Calu3 (cell line): ENCODE measurements at places on chromosomes 7 and 10. TPM values are rescaled to one million over a fixed set of nuclear protein-coding genes. Genes with fewer than 3 reads are reported as not detected.

Gene AUTS2
- not detected in 2 replicates for total RNA-seq

Gene SMKR1
- total RNA-seq = 0.49 TPM in 1 of 2 replicates, not detected in the other

Gene OIT3
- total RNA-seq = 1.4 and 1.9 TPM in 2 replicates

- peaks cover 7% of the 10 kb centered on the region for H3K4me1 ChIP-seq
- DNase-seq = no peak
- H3K36me3 ChIP-seq = no peaks in the 10 kb centered on the region
- no peak overlapping the region for H3K27ac ChIP-seq
- H3K27me3 ChIP-seq = no peaks in the 10 kb centered on the region
Measured at GRCh38 chr10:119241066-119241465, 33.7 kb downstream of the GRK5 start.

GRCh38 chr10:117339578-117339977 is 35.7 kb downstream of the PDZD8 start:
- no peaks in the 10 kb centered on the region for H3K27me3 ChIP-seq
- H3K4me3 ChIP-seq = no peak overlapping the region
- H3K36me3 ChIP-seq = peaks cover 5% of the 10 kb centered on the region
- peaks cover 45% of the 10 kb centered on the region for H3K4me1 ChIP-seq

GRCh38 chr7:19296617-19297016 is 151.4 kb upstream of the FERD3L start:
- no peaks in the 10 kb centered on the region for H3K4me1 ChIP-seq
- DNase-seq = no peak
- no peak overlapping the region for H3K27ac ChIP-seq
- no peaks in the 10 kb centered on the region for H3K36me3 ChIP-seq

DNA sequence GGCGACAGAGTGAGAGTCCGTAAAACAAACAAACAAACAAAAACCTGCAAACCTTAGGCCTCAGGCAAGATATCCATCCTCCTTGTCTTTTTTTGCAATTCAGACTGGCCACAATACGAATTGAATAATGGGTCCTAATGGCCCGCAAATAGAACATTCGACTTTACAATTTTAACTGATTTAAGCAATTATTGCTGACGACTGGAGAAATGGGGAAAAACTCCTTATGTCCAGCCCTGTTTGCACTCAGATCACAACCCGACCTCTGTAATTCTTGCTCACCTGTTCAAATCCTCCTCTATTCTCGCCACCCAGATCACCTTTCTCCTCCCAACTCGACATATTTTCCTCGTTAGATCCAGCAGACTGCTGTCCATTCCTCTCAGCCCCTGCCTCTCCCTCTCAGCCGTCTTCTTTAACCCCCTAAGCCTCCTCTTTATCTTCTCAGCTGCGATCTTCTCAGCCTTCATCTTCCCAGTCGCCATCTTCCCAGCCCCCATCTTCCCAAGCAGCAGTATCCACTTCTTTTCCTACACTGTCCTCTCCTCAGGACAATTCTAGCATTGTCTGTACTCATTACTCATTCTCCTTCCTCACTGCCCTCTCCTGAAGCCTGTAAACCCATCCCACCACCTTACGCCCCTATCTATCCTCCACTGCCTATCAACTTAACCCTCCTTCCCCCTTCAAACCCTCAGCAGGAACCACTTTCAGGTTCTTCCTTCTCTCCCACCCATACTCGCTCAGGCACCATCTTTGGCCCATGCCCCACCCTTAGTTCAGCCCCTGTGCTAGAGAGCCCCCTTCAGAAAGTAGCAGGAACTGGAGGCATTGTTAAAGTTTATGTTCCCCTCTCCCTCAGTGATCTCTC is 61.8 kb downstream of the LRRC17 start:
- peaks cover 9% of the 10 kb centered on the region for H3K4me1 ChIP-seq
- no peak overlapping the region for H3K27ac ChIP-seq
- H3K36me3 ChIP-seq = peaks cover 7% of the 10 kb centered on the region
- H3K4me3 ChIP-seq = no peak overlapping the region
- no peaks in the 10 kb centered on the region for H3K27me3 ChIP-seq

- H3K36me3 ChIP-seq = no peaks in the 10 kb centered on the region
- H3K27ac ChIP-seq = no peak overlapping the region
- peak; percentile 84 for DNase-seq
- no peak overlapping the region for H3K4me3 ChIP-seq
- H3K27me3 ChIP-seq = peaks cover 53% of the 10 kb centered on the region
Measured at GRCh38 chr10:101095550-101096213, 33.9 kb downstream of the KAZALD1 start.

DNA sequence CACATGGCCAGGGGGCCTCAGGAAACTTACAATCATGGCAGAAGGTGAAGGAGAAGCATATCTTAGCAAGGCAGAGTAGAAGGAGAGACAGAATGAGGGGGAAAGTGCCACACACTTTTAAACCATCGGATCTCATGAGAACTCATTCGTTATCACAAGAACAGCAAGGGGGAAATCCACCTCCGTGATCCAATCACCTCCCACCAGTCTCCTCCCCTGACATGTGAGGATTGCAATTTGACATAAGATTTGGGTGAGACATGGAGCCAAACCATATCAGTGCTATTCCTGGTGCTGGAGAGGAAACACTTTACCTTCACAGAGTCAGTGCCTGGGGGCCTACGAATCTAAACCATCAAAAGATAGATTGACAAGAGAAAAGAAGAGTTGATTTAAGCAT is 61.8 kb downstream of the LGI1 start:
- no peak for DNase-seq
- peaks cover 3% of the 10 kb centered on the region for H3K36me3 ChIP-seq
- peaks cover 66% of the 10 kb centered on the region for H3K27me3 ChIP-seq
- H3K27ac ChIP-seq = no peak overlapping the region
- peaks cover 13% of the 10 kb centered on the region for H3K4me1 ChIP-seq

GRCh38 chr10:128274938-128275337 is 148.7 kb upstream of the MKI67 start:
- H3K4me3 ChIP-seq = no peak overlapping the region
- peaks cover 19% of the 10 kb centered on the region for H3K27me3 ChIP-seq
- no peak overlapping the region for H3K27ac ChIP-seq
- H3K36me3 ChIP-seq = no peaks in the 10 kb centered on the region
- DNase-seq = no peak

DNA sequence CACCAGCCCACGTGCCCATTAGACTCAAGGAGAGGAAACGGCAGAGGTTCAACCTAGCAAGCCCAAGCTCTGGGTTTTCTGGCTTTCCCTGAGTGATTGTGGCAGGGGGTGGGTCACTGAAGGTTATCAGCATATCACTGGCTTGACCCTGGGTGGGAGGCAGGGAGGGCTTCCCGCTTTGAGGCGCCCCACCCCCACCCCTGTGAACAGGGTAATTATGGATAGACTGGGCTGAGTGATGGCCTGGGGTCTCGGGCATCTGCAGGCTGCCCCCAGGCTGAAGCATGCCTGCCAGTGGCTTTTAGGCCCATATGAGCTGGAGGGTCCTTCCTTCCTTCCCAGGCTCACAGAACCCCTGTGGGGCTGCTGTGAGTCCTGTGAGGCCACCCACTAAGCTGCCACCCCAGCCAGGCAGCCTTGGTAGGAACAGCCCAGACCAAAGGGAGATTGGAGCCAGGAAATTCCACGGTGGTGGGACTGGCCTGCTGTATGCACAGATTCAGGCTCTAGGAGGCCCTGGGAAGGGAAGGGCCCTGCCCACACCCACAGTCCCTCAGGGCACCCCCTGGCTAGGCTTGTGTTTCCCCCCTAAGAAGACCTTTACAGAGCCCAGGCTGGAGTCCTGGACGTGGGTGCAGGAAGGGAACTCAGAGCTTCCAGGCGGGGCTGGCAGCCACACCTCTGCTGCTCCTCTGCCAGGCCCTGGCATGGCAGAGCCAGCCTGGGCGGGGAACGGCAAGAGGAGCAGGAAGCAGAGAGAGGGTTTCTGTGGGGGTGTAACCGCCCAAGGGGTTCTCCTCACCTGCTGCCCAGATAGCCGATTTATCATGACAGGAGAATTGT is 33.1 kb downstream of the GPRIN2 start:
- H3K27me3 ChIP-seq = no peaks in the 10 kb centered on the region
- no peaks in the 10 kb centered on the region for H3K4me1 ChIP-seq
- no peaks in the 10 kb centered on the region for H3K36me3 ChIP-seq

DNA sequence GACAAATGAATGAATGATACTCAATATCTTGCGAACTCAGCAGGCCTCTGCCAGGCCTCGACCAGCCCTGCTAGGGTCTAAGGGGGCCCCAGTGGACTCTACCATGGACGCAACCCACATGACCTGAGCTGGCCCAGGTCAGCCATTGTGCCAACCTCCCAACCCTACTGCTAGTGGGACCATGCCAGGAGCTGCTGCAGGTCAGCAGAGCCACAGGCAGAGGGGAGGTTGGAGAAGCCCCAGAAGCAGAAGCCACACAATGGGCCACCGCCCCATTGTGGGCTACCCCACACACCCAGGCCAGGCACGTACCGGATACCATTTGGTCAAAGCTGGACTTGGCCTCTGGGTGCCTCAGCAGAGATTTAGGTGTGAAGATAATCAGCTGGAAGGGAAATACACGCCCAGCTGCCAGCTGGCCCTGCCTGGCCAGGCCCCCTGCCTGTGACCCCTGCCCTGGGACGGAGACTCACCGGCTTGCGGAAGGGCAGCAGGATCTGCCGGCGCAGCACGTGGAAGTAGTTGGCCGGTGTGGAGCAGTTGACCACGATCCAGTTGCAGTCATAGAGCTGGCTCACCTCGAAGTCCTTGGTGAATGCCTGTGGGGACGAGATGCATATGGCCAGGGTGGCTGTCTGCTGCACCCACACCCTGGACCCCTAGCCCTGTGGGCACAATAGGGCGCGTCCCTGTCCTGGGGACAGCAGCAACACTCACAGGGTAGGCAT is 24.5 kb downstream of the OGDHL start:
- no peak overlapping the region for H3K27ac ChIP-seq
- H3K4me1 ChIP-seq = no peaks in the 10 kb centered on the region
- H3K27me3 ChIP-seq = peaks cover 13% of the 10 kb centered on the region
- H3K36me3 ChIP-seq = no peaks in the 10 kb centered on the region
- DNase-seq = no peak
